ENCODE measurements at places on chromosomes 6 and 20. TPM values are rescaled to one million over a fixed set of nuclear protein-coding genes. Genes with fewer than 3 reads are reported as not detected.
A peak's percentile ranks its signal among the peaks of the same experiment; 100 is the strongest.

GRCh38 chr20:11159728-11160127, 485.9 kb upstream of the JAG1 start:
- peak; percentile 72 for DNase-seq

- DNase-seq: no peak
These were observed 5.9 kb downstream of the NELFE start for GRCh38 chr6:31952890-31953289.

GRCh38 chr6:115613488-115613887, 447.2 kb downstream of the FRK start:
- DNase-seq: no peak

DNA sequence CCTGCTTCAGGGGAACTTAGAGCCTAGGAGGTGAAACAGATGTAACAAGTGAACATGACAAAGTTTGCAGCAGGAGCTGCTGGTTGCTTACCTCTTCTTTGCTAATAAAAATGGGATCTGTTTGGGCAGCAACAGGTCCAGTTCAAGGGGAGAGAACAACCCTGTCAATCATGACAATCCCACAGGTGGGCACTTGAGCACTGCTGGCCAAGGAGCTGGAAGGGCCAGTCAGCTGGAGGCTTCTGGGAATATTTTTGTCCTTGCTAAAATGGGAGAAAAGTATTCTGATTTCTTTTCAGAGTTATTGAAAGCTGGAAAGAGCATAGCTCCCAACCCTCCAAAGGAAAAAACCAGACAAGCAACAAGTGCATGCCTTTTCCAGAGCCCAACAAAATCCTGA, 477.7 kb upstream of the SULF2 start:
- DNase-seq: no peak

DNA sequence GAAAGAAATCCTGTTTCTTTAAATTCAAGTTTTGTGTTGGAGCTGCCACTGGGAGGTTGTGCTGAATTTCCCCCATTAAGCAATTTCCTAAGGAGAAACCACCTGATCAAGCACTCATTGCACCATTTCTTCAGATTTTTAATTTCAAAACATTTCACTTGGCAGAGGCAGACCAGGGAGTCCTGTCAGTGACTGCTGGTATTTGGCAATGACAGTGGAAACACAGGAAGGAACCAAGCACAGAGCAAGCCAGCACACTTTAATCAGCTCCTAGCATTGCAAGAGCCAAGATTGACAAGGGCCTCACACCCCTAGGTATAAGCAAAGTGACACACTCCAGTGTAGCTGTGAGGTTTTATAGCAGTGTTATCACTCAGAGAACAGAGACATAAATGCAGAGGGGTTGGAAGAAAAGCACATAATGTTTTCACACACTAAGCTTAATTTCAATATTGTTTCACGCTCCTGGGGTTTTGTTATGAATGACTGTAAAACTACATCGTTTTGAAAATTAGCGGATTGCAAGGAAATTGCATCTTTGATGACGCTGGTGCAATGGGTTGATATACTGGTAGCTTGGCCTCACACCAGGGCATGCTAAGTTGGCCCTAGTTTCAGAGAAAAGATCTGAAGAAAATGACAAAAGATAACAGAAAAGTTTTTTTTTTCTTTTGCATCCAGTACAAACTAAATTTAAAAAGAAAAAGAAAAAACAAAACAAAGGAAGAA, 768.4 kb downstream of the TFAP2A start:
- peak; percentile 78 for DNase-seq

DNA sequence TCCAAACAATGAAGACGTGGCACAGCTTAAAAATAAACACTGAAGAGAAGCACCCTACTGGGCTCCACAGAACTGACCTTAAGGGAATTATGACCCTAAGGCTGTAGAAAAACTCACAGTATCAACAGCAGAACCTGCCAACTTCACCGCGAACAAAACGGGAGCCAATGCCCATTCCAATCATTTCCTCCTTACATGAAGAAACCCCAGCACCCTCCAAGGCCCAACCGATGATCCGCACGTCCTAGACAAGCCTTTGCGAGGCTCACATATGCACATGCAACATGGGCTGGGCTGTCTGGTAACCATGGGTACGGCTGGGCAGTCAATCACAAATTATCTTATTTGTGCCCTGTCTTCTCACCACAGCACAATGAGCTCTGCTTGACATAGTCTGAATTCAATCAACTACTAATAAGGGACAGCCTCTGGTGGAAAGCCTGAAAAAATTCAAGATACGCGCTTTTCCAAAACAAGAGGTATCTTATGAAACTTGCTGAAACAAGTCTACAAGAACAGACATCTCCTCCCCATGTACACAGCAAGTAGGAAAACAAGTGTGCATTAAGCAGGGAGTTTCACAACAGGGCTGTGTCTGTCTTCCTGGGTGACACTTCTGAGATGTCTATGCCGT, 1.7 kb downstream of the DIDO1 start:
- DNase-seq: peak; percentile 40

GRCh38 chr6:160030103-160030502, 61.2 kb downstream of the IGF2R start:
- peak; percentile 33 for DNase-seq

DNA sequence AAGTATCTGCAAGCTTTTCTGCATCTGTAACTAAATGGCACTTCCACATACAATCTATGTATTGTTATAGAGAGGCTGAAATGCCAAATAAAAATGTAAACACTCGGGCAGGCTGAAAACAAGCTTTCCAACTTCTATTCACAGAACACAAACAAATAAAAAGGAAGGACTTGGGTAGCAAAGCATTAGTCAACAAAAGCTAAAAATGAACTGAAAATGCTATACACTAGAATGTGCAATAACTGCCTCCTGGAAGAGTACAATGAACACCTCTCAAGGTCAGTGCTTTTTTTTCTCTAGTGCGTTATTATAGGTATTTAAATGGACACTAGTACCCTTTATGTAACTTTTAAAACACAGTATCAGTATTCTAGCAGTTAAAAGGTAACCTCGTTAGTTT, 31.4 kb downstream of the STK38 start:
- DNase-seq: no peak

DNA sequence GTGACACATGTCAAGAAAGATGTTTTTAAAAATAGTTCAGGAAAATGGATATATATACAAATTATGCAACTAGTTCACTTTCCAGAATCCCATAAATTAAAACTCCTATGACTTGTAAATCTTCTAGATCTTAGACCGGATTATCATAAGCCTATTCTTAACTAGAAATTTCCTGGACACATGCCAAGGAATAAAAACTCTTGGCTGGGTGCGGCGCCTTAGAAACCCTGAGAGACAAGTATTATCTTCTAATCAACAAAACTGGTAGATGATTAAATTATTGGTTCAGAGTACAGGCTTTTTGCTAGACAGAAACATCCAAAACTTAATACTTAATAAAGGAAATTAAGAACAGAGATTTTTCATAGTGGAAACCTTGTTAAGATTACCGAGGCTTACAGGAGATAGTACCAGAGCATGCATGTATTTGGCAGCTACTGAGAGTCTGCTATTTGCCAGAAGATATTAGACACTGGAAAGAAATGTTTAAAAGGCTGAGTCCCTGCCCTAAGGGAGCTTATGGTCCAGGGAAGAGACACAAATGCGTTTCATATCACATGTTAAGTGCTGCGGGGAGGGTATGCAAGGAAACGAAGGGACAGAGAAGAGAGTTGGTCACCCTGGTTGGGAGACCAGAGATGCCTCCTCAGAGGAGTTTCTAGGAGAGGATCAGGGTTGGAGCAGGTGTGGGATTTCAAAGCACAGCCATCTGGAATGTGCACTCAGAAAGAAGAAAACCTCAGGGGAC, 46.5 kb upstream of the IFNGR1 start:
- no peak for DNase-seq

DNA sequence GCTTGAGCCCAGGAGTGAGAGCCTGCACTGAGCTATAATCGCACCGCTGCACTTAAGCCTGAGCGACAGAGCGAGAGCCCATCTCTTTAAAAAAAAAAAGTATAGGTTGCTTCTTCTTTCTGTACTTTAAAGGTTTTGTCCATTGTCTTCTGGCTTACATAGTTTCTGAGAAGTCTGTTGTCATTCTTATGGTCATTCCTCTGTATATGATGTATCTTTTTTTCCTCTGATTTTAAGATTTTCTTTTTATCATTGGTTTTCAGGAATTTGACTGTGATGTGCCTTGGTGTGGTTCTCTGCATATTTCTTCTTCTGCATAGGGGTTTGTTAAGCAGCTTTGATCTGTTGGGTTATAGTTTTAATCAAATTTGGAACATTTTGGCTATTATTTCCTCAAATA, 29.1 kb downstream of the QRSL1 start:
- DNase-seq: no peak

GRCh38 chr6:116371120-116371917, 572 bp downstream of the DSE start:
- DNase-seq: peak; percentile 83

DNA sequence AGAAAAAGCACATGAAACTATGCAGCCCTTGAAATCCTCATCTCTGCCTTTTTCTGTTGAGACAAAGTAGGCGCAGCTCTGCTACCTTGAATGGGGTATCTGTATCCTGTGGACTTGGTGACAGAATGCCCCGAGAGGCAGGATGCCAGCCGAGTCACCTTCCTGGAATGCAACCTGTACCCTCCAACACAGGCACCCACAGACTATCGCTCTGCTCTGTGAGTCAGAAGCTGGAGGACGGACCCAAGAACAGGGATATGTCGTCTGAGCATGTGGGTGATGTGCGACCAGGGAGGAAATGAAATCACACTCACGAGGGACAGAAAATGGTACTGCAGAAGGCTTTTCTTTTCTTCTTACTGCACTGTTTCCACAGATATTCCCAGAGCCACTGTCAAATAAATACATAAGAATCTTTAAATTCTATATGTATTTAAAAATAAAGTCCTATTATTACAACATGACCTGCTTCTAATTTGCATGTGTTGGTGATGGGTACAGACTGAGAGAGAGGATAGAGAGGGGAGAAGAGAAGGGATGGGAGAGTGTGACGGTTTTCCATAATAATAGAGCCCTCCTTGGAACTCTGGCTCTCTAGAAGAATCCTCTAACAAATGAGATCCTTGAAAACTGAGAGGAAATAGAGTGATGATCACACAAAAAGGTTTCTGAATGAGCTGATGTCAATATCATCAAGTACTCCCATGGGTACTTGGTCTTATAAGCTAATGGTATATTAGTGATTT, 308.1 kb downstream of the FOXC1 start:
- peak; percentile 86 for DNase-seq

DNA sequence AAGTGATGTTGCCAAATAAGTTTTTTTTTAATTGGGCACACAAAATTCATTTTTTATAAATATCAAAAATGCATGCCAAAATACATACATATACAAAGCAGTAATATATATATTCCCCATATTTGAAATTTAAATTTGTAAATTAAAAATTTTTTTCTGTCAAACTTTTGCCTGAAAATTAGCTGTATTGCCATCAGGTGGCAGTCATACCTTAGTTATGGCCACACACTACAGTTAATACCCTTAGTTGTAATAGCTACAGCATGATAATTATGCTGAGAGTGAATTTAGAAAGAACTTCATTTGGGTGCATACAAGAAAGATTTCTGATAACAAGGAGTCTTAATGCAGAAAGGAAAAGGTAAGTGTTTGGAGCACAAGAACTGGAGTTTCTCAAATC, 46.2 kb upstream of the SDHAF4 start:
- DNase-seq: peak; percentile 13

DNA sequence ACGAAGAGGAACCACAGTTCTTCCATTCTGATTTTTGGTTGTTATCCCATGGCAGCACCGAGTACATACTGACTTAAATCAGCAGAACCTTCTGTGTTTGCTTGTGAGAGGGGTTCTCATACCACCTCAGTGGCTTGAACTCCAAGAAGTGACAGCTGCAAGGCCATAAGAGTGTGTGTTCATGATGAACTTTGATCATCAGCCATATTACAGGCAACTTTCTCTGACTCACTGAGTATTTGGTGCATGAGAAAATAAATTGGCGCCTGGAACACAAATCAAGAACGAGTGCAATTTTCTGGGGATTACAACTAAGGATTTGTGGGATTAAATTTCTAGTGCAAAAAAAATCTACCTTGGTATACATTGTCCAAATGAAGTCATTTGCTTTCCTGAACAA, 68.9 kb downstream of the CYP39A1 start:
- no peak for DNase-seq

- no peak for DNase-seq
These were observed 3.1 kb upstream of the CCM2L start for GRCh38 chr20:32006841-32007786.

Gene BPIFB6
- not detected for polyA plus RNA-seq

Gene HMGCLL1
- not detected for polyA plus RNA-seq

Gene GHRH
- not detected for polyA plus RNA-seq

Gene PCSK2
- polyA plus RNA-seq: not detected

Gene CST9
- not detected for polyA plus RNA-seq

Gene TULP1
- not detected for polyA plus RNA-seq

Gene KCNK5
- polyA plus RNA-seq: not detected

Gene DAAM2
- 0.46 TPM for polyA plus RNA-seq

Data from endothelial cell of umbilical vein (primary cell).